ENCODE measurements at places on chromosomes 5 and 9. TPM values are rescaled to one million over a fixed set of nuclear protein-coding genes. Genes with fewer than 3 reads are reported as not detected.

DNA sequence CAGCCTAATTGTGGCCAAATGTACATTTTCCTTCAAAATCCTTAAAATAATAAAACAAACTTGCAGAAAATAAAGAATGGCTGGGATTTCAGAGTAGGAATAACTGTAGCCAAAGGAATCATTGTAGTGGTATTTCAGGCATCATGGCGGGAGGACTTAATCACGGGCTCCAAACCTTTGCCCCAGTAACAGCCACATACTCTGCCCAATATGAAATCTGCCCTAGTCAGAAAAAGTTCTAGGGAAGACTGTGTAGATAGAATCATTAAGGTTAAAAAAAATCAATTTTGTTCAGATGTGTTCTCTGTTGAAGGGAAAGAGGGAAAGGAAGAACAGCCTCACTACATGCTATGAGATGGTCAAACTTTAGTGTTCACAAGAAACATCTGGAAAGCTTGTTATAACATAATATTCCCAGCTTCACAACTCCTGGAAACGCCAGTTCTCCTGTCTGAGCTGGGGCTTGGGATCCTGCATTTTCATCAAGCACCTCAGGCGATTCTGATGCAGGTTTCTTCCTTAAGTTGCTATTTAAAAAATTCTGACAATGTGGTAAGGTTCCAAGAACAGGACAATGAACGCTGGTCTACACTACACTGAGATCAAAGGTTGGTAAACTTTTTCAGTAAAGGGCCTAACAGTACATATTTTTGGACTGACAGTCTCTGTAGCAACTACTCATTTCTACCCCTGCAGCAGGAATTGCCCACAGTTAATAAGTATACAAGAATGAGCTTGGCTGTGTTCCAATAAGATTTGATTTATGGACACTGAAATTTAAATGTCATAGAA is 87.9 kb downstream of the CEMIP2 start:
- DNase-seq = no peak

Gene TLX3
- not detected for total RNA-seq

- DNase-seq = no peak
Observed at GRCh38 chr5:137313526-137314175, 185.5 kb downstream of the SPOCK1 start.

Gene TAF11L5
- total RNA-seq = not detected

GRCh38 chr9:117278020-117278419 is 136.8 kb downstream of the ASTN2 start:
- no peak for DNase-seq

GRCh38 chr9:78118742-78119473 is 87.3 kb upstream of the GNAQ start:
- peak; percentile 13 for DNase-seq

GRCh38 chr9:33143241-33143661 is 23.9 kb downstream of the B4GALT1 start:
- DNase-seq = no peak
